ENCODE measurements at places on chromosomes 4 and X.

DNA sequence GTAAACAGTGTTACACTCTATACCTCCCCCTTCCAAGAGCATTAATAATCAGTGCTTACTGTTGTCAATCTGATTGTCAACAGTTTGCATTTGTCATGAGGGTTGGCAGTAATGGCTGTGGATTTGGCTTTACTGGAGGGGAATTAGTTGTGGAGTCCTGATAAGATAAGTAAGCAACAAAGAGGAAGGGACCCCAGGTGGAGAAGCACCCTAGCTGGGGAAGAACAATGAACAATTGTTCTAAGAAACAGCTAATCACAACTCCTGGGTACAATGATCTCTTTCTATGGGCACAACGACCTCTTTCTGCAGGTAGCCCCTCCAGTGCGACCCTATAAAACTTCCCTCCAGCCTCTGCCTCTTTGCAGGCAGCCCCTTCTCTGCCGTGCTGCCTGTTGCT, 53.2 kb upstream of the CDKN2AIP start:
- DNase-seq = no peak

DNA sequence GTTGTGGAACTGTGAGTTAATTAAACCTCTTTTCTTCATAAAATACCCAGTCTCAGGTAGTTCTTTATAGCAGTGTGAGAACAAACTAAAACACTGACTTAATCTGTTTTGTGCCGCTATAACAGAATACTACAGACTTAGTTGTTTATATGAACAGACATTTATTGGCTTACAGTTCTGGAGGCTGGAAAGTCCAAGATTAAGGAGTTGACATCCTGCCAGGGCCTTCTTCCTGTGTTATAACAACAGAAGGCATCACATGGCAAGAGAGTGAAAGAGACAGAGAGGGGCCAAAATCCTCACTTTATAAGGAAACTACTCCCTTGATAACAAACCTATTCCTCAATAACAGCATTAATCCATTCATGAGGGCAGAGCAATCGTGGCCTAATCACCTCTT, 42.5 kb upstream of the KCNIP4 start:
- DNase-seq = no peak

GRCh38 chrX:38112566-38112965, 106.2 kb downstream of the SYTL5 start:
- DNase-seq = no peak

GRCh38 chrX:50068285-50068563, 132.6 kb downstream of the AKAP4 start:
- no peak for DNase-seq

GRCh38 chr4:156677131-156677531, 294.5 kb downstream of the PDGFC start:
- no peak for DNase-seq

GRCh38 chrX:130826249-130826648, 76.8 kb downstream of the ENOX2 start:
- DNase-seq = no peak

GRCh38 chr4:70666369-70666768, at the start of gene JCHAIN:
JCHAIN (minus strand) TSS chr4:70666508; CDS start chr4:70666490, 18 bp downstream.
- DNase-seq = no peak

DNA sequence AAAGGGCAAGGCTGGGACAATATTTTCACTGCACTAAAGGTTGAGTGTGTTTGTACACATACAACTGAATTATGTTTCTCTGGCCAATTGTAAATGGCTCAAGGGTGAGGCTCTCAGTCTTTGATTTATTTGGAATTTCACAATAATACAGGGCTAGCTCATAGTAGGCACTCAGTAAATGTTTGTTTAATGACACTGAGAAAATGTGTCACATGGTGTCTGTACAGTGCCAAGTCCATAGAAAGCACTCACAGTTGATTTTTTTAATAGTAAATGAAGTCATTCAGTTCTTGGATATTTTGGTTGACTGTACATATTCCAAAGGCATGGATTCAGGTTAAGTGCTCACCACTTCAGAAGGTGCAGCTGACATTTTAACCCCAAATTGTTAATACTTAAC, 176.4 kb downstream of the IL1RAPL2 start:
- DNase-seq = no peak

DNA sequence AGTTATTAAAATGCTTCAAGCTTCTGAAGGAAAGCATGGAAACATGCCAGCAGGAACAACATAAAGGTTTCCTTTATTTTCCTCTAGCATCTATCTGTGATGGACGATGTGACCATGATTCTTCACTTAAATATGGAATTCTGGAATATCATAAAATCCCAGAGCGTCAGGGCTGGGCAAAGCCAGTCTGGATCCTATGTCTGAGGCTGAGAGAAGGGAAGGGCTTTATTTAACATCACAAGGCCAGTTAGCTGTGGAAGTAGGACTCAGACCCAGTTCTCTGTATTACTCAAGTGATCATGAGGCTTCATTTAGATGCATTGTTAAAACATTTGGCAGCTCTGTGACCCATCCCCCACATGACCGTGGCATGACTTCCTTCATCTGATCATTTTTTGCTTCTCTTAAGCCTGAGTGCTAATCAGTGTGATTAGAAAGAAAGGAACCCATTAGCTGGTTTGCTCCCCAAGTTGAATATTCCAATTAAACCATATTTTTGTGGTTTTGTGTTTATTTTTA, 40.9 kb upstream of the EOLA2 start:
- no peak for DNase-seq

DNA sequence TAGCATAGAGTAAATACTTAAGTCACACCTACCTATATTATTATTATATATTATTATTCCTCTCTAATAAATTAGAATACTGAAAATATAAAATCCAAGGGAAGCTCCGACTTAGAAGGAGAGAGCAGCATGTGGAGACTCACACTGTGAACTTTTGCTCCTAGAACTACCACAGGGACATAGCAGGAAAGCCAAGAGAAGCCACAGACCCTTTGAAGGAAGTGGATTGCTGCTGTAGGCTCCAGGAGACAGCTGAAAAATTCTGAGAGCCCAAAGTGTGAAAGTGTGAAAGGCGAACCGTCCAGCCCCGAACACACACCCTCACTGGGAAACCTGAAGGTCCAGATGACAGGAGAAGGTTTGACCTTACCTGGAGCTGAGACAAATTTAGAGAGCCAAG, 177.0 kb downstream of the FAM13A start:
- no peak for DNase-seq

DNA sequence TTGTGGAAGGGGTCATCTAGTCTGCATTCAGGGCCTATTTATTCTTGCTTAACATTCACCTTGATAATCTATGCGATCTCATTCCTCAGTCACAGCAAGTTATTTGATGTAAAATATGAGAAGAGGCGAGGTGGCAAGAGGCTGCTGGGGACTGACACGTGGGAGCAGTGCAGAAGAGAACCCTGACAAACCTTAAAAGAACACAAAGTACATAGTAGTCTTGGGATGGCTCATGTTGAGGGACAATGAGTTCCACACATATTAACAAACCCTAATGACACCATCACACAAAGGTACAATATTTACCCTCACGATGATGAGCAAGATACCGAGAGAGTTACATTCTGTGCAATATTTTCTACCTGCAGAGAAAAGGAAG, 57.5 kb downstream of the MAML3 start:
- no peak for DNase-seq
